ENCODE measurements at places on chromosomes 3 and 15.

DNA sequence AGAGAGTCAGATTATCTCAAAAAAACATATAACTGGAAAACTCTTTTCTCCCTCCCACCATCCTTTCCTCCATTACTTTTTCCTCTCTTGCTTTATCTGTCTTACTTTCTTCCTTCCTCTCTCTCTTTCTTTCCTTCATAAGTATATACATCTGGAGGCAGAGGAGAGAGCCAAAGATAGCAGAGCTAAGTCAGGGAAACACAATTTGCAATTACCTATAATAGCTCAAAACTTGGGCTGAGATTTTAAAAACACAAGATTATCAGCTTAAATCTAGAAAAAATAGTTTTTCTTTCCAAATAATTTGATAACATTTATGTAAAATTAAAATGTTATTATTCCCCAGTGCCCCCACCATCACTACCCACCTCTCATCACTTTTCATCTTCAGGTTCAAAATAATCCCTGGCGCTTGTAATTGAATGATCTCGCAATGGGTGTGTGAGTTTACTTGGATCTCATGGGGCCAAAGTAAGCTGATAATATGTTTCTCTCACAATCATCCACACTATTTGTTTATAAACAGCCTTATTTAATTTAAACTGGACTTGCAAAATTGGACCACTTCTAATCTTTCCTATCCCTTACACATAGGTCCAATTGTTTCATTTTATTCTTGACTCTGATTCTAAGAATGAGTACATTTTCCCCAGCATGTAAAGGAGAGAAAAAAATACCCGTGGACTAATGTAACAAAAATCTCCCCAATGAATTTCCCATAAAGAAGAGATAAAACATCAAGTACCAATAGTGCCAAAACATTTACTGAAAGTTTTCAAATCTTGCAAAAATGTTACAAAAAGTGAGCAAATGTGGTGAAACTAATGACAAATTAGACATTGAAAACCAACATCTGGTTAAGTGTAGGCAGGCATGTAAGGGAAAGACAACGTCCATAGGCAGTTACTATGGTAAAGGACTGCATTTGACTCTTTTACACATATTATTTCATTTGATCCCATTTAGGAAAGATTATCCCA, 236.9 kb downstream of the DTWD1 start:
- no peak for DNase-seq

GRCh38 chr3:2343031-2343682, 244.5 kb downstream of the CNTN4 start:
- DNase-seq = no peak

GRCh38 chr15:25688166-25688565, 175.0 kb downstream of the ATP10A start:
- no peak for DNase-seq

- peak; percentile 4 for DNase-seq
Observed at GRCh38 chr3:41848753-41849574, 112.9 kb downstream of the ULK4 start.

DNA sequence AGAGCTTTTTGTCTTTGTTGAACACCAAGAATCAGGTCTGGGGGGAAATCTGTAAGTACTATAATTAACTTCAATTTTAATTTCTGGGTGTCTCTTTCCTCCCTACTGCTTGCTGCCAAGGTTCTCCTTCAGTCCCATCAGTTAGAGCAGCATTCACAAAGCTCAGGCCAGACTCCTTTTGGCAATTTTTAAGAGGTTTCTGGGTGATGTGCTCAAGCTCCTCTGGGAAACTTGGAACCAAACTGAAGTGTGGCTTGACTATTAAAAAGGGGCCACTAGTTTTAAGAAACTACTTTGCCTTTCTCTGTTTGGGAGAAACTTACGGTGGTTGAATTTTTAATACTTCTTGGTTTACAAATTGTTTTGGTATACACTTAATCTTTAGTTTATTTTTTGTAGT, 227.7 kb upstream of the SOX2 start:
- no peak for DNase-seq

GRCh38 chr15:100170291-100171210, 171.2 kb downstream of the ADAMTS17 start:
- peak; percentile 78 for DNase-seq
